Left renal cortex interstitium (tissue), 4 donors: ENCODE measurements at places on chromosomes 4 and X.

- no peak for DNase-seq
Observed at GRCh38 chr4:15551740-15552446, 82.2 kb downstream of the CC2D2A start.

GRCh38 chr4:143407474-143407873, 70.8 kb downstream of the GAB1 start:
- no peak for DNase-seq

DNA sequence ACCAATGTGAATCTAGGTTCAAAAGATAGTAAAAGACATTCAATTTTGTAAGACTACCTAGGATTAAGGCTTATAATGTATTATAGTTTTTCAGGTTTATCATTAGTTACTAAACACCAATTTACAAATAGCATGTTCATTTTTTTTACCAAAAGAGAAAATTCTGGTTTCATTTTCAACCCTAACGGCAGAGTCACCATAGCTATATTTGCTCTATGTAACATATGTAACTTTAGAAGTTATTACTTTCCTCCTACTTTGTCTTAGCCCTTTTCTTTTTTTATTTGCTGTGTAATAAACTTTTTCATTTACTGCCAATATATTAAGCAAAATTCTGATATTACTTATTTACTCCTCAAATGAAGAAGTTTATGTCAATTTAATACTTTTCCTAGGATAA, 639.6 kb downstream of the ARAP2 start:
- DNase-seq, result no peak

DNA sequence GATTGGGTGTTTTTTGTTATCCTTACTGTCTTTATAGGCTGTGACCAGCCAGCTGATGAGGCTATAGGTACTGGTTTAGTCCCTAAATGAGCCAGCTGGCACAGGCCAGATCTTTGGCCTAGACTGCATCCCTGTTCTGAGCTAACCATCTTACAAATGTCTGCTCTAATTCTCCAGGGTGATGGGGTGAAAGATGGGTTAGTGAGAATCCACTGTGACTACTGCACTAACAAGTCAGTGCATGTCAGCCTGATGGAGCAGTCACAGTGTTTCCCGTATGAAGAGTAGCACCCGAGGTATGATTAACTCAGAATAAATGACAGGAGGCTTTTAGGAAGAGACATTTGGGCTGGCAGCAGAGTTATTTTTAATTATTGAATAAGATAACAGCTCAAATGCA, 181.0 kb downstream of the DCTD start:
- DNase-seq, result no peak

GRCh38 chrX:133375615-133376340, 39.5 kb downstream of the GPC4 start:
- no peak for DNase-seq

DNA sequence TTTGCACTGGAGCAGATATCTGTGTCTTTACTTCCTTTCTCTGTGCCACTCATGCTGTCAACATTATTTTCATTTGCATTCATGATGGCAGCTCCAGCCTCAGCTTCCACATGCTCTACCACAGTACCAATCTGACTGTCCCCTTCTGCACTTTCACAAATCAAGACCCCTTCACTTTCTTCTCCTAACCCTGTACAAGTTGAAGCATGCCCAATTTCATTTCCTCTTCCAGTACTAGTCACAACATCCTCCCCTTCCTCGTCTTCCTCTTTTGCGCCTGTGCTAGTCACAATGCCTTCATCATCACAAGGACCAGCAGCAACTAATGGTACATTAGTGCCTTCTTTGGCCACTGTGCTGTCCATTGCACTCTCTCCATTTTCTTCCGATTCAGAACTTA, 26.5 kb downstream of the BOD1L1 start:
- DNase-seq, result no peak

DNA sequence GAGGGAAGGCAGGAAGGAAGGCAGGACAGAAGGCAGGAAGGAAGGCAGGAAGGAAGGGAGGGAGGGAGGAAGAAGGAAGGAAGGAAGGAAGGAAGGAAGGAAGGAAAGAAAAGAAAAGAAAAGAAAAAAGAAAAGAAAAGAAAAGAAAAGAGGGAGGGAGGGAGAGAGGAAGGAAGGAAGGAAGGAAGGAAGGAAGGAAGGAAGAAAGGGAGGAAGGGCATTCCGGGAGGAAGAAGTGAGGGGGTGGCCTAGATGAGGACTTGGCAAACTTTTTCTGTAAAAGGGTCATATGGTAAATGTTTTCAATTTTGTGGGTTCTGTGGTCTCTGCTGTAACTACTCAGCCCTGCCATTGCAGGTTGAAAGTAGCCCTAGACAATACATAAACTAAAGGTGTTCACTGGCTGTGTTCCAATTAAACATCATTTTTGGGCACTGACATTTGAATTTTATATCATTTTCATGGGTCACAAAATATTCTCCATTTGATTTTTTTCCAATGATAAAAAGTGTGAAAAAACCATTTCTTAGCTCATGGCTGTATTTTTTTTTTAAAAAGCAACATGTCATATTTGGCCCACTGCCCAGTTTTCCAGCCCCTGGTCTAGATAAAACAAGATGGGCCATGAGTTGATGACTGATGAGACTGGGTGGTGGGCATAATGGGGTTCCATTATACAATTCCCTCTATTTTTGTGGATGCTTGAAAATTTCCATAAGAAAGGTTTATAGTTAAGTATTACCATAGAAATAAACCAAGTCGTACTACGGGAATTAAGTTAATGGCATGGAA, 3.1 kb downstream of the ZNF630 start:
- DNase-seq, result no peak

GRCh38 chrX:154734061-154734781, 16.7 kb downstream of the GAB3 start:
- DNase-seq, result no peak
